ENCODE measurements at places on chromosomes 5 and 9. TPM values are rescaled to one million over a fixed set of nuclear protein-coding genes. Genes with fewer than 3 reads are reported as not detected.
A peak's percentile ranks its signal among the peaks of the same experiment; 100 is the strongest.

GRCh38 chr9:21070906-21071305 is 6.8 kb downstream of the IFNB1 start:
- no peak for DNase-seq

GRCh38 chr5:140567136-140567818 is 2.6 kb downstream of the SLC35A4 start:
- DNase-seq: no peak

DNA sequence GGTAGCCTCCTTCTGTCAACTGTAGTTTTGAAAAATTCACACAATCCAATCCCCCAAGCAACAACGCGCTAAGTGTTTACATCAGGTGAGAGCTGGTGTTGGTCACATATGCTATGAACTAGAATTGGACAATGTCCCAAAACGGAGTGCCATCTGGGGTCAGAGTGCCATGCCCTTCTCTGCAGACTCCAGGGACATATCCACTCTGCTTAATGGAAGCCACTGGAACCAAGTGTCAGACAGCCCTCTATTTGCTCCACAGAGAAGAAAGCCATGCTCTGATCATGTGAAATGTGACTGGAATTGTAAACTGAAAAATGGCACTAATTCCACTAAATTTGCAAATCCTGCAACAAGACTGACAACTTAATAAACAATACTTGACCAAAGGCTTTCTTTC is 12.2 kb downstream of the ABCA1 start:
- DNase-seq: no peak

GRCh38 chr9:111621895-111622480 is 9.1 kb upstream of the DNAJC25 start:
- no peak for DNase-seq

- DNase-seq: no peak
Measured at GRCh38 chr5:123444016-123444415, 20.8 kb upstream of the CEP120 start.

DNA sequence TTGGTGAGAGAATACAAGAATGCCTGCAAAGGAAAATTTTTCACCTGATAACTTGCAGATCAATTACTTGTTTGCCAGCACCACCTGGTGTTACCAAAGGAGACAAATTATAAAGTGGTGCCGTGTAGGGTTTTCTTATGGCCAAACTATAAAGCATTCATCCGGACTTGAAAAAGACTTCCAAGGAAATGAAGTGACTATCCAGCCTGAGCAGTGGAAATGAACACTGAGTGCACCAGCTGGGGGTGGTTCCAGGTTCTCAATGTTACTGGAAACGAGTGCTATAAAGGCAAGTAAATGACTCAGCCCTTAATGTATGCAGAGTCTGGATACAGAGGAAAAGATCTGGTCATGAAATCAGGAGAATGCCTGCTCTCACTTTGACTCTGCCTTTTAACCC is 113.1 kb downstream of the DNAH5 start:
- no peak for DNase-seq

DNA sequence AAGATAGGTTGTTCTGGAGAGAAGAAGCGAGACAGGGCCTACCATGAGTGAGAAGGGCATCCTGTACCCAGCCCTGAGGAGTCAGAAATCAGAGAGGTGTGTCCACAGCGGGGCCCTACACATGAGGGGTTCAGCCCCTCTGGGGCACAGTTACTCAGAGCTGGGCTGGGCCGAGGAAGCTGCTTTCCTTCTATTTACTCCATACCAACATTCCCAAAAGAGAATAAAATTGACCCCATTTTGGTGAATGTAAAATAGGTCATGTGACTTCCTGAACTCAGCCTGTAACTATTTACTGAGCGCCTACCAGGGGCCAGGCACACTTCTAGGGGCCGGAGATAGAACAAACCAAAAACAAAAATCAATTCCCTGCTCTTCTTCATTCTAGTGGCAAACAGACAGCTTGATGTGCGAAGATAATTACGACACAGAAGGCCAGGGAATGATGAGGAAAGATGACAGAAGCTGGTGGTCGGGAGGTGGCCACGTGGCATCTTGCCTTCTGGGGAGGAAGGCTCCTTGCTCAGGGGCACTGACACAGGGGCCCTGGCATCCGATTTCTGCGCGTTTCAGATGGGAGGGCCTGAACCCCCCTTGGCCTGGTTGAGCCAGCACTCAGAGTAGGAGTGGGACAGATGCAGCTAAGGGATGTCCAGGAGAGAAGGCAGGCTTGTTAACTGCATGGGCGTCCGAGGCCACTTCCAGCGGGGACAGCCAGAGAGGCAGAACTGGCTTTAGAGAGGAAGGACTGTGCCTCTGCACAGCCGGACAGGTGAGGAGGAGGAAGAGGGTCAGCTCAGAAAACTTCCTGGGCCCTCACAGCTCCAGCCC is 121.8 kb downstream of the NSG2 start:
- DNase-seq: no peak

- no peak for DNase-seq
Measured at GRCh38 chr9:113548221-113549041, 84.9 kb downstream of the RGS3 start.

DNA sequence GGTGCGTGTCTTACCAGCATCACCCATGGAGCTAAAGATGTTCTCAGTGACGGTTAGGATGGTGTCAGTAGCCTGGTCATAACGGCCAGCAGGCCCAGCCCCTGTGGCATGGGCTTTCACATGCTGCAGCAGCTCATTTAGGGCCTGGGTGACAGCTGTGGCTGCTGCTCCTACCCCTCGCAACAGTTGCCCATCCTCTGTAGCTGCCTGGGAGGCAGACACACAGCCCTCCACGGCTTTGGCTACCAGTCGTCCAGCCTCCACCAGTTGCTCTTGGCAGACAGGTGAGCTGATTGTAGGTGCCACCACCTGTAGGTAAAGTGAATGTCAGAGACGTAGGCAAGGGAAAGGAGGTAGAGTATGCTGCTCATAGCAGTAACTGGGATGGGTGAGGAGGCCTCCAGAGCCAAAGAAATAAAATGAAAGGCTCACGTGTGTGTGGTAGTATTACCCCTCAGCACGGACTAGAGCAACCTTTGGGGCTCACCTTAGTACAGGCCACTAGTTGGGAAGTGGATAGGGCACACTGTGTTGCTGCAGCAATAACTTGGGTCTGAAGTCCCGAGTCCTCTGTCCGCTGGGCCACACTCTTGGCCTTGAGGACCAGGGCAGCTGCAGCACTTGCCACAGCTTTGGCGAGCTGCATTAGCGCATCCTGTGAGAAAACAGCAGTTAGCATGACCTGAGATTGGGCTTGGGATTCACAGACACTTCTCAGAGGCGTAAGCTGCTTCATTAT is 14.7 kb downstream of the TLN1 start:
- DNase-seq: no peak

DNA sequence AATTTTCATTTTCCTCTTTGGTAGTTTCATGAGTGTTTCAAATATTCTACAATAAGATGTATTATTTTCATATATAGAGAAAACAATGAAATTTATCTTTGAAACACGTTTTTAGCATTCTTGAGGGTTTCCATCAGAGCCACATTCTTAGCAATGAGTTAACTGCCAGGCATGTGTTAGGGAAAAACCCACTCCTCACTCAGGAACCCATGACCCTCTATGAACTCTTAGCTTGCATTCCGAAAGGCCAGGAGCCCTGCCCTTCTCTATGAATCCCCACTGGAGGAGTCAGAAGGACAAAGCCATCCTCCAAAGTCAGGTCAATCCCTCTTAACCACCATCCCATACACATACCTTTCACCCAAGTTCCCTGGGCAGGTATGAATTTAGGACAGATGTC is 57.5 kb downstream of the ADAMTS12 start:
- no peak for DNase-seq

DNA sequence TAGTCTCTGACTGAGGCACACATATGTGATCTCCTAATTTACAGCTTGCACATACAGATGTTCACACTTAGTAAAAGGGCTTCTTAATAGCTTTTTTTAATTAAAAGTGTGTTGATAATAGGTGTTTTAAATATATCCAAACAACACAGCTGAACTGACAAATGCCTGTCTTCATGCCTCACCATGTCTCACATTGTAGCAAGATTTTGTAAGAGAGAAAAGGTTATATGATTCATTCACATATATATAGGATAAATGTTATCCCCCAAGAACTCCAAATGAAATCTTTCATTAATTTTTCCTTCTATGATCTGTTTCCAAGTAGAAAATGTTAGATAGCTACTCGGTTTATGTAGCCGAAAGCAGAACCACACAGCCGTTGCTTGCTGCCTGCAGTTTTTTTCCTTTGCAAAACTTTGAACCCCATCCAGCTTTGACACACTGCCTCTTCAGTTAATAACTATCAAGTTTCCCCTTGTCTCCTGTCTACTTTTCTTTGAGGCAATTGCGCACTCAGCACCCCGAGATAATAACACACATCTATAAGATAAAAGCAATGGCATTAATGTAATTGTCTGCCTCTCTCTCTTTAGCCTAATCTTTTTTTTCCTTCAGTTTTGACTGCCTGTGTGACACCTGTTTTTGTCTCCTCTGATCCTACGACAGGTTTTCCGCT is 299.2 kb downstream of the BNC2 start:
- no peak for DNase-seq

- DNase-seq: no peak
Measured at GRCh38 chr9:14400658-14400995, 86.7 kb upstream of the NFIB start.

DNA sequence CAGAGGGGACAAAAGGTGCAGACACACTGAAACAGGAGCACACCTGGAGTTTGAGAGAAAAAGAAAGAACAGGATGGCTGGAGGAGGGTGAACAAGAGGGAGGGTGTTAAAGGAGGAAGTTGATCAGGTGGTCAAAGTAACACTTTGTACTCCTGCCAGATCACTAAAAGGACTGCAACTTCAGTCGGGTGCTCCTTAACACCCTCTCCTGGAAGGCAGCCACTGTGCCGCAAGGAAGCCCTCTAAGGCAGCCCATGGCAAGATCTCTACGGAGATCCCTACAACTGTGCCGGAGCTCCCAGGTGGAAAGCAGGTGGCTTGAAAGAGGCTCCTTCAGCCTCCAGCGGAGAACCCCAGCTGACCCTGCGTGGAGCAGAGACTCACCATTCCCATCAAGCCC is 124.4 kb upstream of the MSX2 start:
- no peak for DNase-seq

GRCh38 chr9:95317893-95318211 is 343 bp upstream of the FANCC start:
- DNase-seq: no peak

GRCh38 chr9:105172436-105172835 is 72.0 kb upstream of the SLC44A1 start:
- no peak for DNase-seq

DNA sequence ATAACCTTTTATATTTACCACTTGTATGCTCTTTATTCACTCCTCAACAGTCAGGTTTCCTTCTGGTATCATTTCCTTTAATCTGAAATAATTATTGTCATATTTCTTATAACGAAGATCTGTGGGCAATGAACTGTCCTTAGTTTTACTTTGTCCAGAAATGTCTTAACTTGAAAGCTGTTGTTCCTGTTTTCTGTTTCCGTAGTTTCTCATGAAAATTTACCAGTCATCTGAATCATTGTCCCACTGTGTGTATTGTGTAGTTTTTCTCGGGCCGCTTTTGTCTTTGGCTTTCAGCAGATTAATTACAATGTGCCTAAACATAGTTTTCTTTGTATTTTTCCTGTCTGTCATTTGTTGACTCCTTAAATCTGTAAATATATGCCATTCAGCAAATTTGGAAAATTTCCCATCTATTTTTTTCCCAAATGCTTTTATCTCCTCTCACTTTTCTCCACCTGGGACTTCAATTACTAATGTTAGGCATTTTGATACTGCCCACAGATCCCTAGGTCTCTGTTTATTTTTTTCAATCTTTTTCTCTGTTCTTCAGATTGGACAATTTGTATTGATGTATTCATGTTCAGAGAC is 74.9 kb downstream of the PDE8B start:
- no peak for DNase-seq

- DNase-seq: peak; percentile 52
Measured at GRCh38 chr5:148820461-148821395, 5.7 kb upstream of the ADRB2 start.

GRCh38 chr9:95177617-95178016 is 139.9 kb downstream of the FANCC start:
- DNase-seq: no peak

GRCh38 chr5:113047234-113047633 is 70.6 kb downstream of the DCP2 start:
- no peak for DNase-seq

Gene FIBCD1
- polyA plus RNA-seq: not detected

Gene PDE6A
- not detected for polyA plus RNA-seq

Gene SPINK9
- not detected for polyA plus RNA-seq

Gene PRRX2
- polyA plus RNA-seq: not detected

Gene NRARP
- not detected for polyA plus RNA-seq

Gene LTC4S
- 4.3 TPM for polyA plus RNA-seq

Gene FNIP1
- 14.1 TPM for polyA plus RNA-seq

Gene SLC34A3
- not detected for polyA plus RNA-seq

Gene NMUR2
- not detected for polyA plus RNA-seq

Gene TMOD1
- 2.4 TPM for polyA plus RNA-seq

Gene DIRAS2
- not detected for polyA plus RNA-seq
